ENCODE measurements at places on chromosomes 16 and 17.

GRCh38 chr17:48391444-48391843 is 38.6 kb downstream of the SKAP1 start:
- DNase-seq, result no peak

DNA sequence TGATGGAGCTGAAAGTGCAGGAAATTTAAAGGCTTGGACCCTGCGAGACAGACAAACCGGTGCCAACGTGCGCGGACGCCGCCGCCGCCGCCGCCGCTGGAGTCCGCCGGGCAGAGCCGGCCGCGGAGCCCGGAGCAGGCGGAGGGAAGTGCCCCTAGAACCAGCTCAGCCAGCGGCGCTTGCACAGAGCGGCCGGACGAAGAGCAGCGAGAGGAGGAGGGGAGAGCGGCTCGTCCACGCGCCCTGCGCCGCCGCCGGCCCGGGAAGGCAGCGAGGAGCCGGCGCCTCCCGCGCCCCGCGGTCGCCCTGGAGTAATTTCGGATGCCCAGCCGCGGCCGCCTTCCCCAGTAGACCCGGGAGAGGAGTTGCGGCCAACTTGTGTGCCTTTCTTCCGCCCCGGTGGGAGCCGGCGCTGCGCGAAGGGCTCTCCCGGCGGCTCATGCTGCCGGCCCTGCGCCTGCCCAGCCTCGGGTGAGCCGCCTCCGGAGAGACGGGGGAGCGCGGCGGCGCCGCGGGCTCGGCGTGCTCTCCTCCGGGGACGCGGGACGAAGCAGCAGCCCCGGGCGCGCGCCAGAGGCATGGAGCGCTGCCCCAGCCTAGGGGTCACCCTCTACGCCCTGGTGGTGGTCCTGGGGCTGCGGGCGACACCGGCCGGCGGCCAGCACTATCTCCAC is at the start of gene NOG:
TSS of gene NOG (plus strand) at position 54 of the 674 bp plus-strand sequence. CDS start at position 579, 525 bp downstream.
- DNase-seq, result no peak

GRCh38 chr17:40541873-40542557 is 23.3 kb downstream of the CCR7 start:
- DNase-seq, result no peak

DNA sequence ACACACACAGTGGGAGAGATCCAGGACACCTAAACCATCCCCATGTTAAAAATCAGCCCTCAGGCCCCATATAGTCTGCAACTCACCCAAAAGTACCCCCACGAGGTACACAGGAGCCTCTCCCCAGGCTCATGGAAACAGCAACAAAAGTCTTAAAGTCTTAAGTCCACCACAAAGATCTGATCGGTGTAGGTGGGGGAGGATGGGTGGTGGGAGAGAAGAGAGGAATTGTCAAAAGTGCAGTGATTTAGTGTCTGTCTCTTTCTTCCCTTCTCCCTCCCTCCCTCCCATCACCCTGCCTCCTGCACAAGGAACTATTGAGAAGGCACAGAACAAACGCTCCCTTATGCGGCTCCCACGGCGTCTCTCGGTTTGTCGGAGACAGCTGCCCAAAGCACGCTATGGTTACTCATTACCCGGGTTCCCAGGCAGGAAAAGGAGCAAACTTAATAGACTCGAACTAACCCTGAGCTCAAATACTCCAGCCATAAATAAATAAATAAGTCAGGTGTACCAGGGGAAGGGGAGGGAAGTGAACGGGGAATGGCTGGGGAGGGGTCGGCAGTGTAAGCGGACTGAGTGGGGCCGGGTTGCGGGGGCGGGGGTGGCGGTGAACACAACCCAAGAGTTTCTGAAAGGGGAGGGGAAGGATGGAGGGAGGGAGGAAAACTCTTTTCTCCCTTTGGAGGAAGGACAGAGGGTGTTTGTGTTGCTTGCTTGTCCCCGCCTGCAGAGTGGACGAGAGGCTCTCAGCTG is 477.4 kb downstream of the SLC39A11 start:
- no peak for DNase-seq

DNA sequence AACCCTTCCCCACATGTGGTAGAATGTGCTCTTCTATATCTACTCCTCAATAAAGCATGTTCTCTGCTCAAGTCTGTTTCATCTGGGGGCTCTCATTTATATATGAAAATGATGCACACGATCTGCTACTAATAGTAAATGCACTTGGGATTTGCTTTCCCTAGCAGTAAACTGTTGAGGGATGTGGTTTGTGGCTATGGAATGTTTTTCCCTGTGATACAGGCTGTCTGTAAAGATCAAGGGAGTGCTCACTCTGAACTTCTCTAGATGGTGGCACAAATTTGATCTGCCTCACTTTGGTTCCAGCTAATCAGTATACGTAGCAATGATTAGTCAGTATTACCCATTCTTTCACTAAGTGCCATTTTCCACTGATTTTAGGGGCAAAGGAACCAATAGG is 18.8 kb downstream of the TAC4 start:
- no peak for DNase-seq

DNA sequence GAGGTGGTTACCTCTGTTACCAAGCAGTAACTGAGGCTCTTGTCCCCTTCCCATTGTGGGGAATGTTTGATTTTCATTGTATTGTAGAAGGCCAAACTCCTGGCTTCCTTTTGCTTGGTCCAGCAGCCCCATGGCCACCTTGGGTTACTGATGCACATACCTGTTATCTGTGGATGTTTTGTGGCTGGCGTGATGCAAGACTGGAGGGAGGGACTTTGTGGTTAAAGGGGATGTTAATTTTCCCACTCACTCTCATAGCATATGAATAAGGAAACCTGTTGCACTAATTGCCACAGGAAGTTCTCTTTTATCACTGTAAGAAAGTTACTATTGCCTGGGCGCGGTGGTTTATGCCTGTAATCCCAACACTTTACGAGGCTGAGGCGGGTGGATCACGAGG is 168.6 kb upstream of the HS3ST4 start:
- DNase-seq, result no peak

DNA sequence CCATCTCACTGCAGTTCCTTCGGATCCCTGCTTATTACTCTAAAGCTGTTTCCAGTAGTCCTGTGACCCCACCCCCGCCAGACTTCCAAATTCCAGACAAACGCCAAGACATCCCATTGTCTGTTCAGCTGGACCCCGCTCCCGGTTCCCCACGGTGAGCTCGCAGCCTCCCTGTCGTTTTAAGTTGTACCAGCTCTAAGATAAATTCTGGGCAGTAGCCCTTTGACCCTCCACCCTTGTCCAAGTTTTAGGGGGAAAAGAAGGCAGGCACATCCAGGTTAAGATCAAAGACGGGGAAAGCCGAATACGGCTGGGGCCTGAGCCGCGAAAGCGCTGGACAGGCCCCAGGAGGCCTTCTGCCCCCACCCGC is 589 bp downstream of the ARL6IP1 start:
- no peak for DNase-seq

DNA sequence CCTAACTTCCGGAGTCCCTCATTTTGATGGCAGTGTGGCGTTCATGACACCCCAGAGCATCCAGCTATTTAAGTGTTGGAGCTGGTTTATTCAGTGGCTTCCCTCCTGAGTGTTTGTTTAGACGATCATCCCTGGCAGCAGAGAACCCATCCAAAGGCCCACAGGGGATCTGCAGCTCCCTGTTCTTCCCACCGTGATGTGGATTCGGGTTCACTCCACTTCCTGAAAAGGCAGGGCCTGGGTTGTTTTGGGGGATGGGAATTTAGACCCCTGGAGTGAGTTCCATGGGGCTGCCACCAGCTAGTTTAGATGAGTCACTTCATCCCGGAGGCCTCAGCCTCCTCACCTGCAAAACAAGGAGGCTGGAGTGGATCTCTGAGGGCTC is 2.3 kb downstream of the KSR1 start:
- no peak for DNase-seq

DNA sequence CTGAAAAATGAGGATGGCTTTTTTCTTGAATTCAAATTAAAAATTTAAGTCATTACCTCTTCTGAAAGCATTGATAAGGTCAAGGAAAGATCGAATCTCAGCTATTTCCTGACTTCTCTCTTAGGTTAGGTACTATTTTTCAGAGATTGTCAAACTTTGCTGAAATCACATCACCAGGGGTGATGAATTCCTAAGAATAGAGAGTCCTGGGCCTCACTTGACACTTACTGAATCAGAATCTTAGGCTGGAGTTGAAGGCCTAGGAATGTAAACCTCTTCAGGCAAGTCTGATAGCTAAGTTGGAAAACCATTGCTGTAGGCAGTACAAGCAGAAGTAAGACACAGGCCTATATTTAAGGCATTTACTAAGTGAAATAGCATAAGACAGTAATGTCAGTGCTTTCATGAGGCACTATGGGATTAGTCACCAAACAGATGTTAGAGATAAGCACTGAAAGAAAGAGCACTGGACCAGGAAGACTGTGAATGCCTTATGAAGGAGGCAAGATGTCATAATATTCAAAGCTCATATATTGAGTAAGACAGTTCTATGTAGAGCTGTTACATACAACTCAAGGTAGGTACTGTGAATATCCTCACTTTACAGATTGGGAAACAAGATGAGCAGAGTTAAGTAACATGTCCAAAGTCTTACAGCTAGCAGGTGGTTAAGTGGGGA is 21.5 kb downstream of the DCAF7 start:
- DNase-seq, result peak; percentile 52

- DNase-seq, result no peak
These were observed 4.7 kb downstream of the PDE6G start for GRCh38 chr17:81651692-81652091.

DNA sequence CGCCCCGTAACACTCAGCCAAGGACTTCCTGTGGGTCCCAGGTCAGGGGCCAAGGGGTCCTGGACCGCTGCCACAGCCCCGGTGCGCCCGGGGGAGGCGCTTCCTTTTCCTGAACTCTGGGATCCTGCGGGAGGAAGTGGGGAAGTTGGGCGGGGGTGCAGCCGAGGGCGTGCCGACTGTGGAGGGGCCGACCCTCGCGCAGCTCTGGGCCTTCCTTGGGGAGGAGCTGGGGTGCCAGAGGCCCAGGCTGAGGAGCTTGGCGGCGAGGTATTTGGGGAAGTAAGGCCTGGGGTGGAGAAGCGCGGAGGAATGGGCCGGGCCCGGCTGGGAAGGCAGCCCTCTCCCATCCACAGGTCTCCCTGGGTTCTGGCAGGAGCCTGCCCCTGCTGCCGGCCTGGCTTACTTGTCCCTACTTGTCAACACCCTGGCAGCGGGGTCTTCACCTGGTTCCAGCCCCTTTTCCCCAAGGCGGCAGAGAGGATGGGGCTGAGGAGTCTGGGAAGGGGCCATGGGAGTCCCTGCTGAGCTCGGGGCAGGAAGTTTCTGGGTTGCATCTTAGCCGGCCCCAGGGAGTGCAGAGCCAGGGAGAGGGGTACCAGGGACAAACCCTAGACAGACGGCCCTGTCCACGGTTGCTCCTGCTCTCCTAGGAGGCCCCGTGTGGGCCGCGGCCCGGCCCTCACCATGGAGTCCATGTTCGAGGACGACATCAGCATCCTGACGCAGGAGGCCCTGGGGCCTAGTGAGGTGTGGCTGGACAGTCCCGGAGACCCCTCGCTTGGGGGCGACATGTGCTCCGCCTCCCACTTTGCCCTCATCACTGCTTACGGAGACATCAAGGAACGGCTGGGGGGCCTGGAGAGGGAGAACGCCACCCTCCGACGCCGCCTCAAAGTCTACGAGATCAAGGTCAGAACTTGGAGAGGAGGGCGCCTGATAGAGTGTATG is 1.7 kb downstream of the TBKBP1 start:
- no peak for DNase-seq

- no peak for DNase-seq
These were observed 22.7 kb upstream of the SPNS2 start for GRCh38 chr17:4476017-4476416.

GRCh38 chr16:88276591-88276990 is 106.2 kb upstream of the ZNF469 start:
- DNase-seq, result no peak

- DNase-seq, result no peak
These were observed at the start of gene USH1G for GRCh38 chr17:74922694-74923537. TSS of gene USH1G (minus strand) at chr17:74923255. CDS start at chr17:74923073, 182 bp downstream.

- DNase-seq, result no peak
These were observed 204.2 kb upstream of the KCNJ16 start for GRCh38 chr17:69870751-69871199.

DNA sequence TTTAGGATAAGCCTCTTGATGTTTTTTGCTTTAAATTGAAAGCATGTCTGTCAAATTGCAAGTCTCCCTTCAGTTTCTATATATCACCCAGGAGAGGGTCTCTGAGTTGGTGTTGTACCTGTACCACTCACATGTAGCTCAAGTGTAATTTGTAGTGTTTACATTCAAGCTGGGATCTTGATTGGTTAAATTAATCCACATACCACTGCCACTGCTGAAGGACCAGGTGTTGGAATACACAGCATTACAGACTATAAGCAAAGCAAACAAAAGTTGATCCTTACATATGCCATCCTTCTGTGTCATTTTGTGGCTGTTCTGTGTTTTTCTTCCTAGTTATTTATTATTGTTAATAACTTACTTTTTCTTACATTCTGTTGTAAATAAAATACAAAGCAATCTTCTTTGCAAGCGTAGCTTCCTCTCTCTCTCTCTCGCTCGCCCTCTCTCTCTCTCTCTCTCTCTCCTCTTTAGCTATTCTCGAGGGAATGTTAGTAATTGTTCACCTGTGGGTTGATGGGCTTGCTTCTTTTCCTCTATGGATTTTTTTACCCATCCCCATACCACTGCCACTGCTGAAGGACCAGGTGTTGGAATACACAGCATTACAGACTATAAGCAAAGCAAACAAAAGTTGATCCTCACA is 20.8 kb upstream of the NOL11 start:
- DNase-seq, result no peak

DNA sequence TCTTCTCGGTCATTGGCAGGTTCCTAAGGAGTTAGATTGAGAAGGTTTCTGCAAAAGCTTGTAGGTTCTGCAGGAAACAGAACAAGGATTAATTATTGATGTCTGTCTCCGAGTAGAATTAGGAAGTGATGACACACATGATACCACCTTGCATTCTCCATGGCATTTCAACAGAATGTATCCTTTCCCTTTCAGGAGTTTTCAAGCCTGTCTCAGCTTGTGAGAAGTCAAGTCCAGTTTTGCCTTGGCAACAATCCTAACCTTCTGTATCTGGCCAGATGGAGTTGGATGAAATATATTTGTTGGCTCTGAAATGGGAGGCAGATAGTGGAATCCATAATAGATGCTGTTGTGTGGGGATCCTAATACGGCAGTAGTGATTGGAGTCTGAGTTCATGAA is 235.5 kb downstream of the SHISA9 start:
- no peak for DNase-seq

DNA sequence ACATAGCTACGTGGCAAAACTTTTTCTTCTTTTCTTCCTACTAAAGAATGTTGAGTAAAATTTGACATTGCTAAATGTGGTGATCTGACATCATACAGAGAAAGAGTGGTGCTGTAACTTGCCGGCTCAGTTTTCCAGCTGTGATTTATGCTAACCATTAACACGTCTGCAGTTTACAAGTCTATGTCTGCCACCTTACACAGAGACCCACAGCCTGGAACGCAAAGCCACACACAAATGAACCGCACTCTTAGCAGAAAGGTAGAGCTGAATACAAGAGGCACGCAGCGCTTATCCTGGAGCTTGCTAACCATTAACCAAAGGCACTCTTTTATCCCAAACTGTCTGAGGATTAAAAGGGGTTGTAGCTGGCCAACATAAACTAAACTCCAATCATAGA is 31.9 kb downstream of the CACNG1 start:
- no peak for DNase-seq

GRCh38 chr16:80580109-80580832 is 39.5 kb downstream of the DYNLRB2 start:
- no peak for DNase-seq

GRCh38 chr16:50615891-50616290 is 65.2 kb downstream of the SNX20 start:
- DNase-seq, result no peak

All from hematopoietic multipotent progenitor cell treated with erythropoietin and hydrocortisone succinate and interleukin-3 and kit ligand, for 15 days (in vitro differentiated cells).